ENCODE measurements at places on chromosomes 11 and 22.

DNA sequence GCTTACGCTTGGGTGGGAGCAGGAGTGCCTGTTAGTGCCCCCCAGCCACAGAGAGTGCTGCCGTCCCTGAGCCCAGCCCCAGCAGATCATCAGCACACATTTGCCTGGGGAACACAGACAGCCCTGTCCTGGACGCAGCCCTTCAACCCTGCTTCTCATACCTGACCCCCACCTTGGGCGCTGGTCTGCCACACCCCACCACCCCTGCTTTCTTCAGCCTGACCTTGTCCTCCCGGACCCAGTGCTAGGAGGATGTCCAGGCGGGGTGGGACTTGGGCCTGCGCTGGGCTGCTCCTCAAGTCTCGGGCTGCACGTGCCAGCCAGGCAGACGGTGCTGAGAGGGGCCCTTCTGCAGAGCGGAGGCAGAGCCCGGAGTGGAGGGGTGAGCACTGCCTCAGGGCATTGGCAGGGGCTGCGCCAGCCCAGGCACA, 119.2 kb downstream of the KCNQ1OT1 start:
- no peak for DNase-seq

- DNase-seq, result no peak
These were observed 65.3 kb downstream of the WNT11 start for GRCh38 chr11:76140912-76141574.

- no peak for DNase-seq
These were observed 199.3 kb downstream of the TBC1D22A start for GRCh38 chr22:46961591-46962295.

DNA sequence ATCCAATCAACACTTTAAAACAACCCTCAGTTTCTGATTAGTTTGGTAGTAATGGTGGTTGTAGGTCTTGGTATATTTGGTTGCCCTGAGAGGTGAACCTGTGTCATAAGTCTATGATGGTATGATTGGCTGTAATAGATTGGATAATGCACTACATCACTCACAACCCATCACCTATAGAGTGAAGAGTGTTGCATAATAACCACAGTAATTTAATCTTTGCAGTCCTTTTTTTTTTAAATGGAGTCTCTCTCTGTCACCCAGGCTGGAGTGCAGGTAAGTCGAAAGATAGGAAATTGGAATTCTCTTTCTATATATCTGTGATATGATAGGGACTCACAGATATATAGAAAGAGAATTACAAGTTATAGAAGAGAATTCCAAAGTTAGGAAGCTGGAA, 133.4 kb upstream of the PGR start:
- no peak for DNase-seq

GRCh38 chr11:69640260-69640994, 529 bp upstream of the CCND1 start:
- no peak for DNase-seq

DNA sequence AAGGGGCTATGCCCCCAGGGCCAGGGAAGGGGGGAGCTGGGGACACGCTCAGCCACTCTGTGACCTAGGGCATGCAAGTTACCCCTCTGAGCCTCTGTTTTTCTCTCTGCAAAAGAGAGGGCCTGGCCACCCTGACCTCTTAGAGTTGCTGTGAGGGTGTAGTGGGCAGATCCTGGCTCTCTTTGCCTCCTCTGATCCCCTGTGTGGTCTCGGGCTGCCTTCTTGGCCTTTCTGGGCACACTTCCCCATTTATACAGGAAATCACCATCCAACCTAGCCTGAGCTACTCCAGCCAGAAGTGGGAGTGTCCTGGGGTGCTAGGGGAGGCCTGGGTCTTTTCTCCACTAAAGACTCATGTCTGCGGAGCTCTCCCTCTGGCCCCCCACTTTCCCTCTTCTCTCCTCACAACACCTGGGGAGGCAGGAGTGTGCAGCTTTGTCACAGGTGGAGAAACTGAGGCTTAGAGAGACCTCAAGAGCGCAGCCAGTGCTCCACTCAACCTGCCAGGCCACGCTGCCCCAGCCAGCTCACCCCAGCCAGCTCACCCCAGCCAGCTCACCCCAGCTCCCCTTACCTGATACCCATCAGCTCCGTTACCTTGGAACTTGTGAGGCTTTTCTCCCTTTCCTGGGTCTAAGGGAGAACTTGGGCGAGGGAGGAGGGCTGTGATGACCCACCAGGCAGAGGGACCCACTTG, 1.4 kb downstream of the AIFM3 start:
- no peak for DNase-seq

- DNase-seq, result no peak
These were observed 2.0 kb downstream of the CFL1 start for GRCh38 chr11:65855927-65856363.

DNA sequence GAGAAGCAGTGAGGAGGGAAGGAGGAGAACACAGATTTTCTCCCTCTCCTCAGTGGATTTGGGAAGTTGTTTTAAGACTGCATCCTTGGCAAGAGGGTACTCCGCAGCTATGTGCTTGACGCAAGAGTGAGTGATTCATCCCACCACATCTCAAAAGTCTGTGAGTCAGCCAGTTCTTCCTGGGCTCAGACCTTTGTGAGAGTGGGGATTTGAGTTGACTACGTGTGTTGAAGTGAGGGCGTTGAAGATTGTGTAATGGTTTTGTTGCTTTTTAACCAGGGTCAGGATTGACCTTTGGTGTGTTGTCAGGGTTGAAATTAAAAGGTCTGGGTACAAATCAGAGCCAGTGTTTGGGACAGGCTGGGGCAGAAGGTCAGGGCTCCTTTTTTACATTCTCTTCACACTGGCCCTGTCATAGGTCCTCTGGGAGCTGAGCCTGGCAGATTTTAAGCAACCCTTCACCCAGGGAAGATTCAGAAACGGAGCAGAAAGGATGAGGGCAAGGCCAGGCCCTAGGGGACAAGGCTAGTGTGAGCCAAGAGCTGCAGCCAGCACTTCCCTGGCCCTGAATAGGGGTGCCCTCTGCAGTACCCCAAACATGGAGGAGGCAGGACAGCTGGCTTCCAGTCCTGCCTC, 4.2 kb upstream of the C11orf86 start:
- DNase-seq, result peak; percentile 82

DNA sequence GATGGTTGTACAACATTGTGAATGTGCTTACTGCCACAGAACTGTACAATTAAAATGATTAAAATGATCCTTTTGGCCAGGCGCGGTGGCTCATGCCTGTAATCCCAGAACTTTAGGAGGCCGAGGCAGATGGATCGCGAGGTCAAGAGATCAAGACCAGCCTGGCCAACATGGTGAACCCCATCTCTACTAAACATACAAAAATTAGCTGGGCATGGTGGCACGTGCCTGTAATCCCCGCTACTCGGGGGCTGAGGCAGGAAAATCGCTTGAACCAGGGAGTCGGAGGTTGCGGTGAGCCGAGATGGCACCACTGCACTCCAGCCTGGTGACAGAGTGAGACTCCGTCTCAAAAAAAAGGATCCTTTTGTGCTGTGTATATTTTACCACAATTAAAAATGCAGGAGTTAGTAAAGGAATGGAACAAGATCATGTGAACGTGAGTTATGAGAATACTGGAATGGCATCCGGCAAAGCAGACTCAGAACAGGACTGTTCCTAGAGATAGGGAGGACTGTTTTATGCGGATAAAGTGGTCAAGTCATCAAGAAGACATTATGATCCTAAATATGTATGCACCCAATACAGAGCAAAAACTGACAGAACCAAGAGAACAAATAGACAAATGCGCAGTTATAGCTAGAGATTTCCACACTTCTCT, 58.0 kb upstream of the CLDN5 start:
- DNase-seq, result no peak

DNA sequence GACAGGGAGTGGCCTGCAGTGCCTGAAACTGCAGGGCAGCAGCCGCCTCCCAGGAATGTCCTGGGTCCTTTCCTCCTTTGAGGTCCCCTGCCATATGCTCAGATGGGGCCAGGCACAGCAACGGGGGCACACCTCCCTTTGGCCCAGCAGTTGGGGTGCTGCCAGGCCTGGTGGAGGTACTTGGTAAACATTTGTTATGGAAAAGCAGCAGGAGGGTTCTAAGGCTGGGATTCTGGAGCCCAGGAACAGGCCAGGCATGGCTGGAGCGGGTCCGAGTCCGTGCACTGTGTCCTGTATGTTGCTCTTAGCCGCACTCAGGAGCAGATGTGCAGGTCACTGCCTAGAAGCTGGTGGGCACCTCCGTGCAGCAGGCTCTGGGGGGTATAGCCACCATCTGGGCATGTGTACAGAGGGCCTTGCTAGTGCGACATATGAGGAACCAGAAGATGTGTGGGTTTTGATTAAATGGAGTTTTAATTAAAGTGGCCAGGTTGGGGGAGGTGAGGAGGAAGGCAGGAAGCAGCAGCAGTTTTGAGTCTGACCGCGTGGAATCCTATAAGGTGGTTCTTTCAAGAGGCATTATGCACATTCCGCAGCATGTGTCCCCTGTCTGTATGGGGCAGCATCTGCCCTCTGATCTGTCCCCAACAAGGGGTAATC, 1.5 kb downstream of the ADORA2A start:
- no peak for DNase-seq

DNA sequence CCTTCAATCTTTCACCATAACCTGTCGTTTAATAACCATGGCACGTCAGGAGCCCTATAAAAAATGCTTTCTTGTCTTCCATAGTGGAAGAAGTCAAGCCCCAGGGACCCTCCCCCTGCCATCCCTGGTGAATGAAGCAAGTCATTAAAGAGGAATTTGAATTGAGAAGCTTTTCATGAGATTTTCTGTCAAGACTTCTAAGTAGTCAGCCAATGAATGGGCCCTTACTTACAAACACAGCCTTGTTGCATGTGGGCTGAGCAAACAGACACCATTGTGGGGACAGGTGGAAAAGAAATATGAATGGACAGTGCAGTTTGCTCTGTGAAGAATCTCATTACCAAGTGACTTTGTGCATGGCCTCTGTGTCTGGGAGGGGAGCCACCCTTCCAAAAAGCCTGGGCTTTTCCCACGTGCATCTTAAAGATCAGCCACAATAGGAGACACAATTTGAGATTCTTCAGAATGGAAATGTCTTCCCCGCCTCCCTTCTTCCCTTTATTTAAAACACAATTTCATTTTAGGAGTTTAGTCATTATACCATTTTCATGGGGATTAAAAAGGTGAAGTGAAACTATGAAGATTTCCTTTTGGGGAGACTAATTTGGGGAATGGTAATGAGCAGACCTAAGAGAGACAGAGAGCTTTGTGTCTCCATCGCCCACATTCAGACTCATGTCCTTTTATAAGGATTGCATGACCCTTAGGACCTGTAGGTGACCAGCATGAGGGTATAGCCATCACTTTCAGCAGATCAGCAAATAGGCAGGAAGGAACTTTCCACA, 152.0 kb downstream of the LRRC4C start:
- no peak for DNase-seq

DNA sequence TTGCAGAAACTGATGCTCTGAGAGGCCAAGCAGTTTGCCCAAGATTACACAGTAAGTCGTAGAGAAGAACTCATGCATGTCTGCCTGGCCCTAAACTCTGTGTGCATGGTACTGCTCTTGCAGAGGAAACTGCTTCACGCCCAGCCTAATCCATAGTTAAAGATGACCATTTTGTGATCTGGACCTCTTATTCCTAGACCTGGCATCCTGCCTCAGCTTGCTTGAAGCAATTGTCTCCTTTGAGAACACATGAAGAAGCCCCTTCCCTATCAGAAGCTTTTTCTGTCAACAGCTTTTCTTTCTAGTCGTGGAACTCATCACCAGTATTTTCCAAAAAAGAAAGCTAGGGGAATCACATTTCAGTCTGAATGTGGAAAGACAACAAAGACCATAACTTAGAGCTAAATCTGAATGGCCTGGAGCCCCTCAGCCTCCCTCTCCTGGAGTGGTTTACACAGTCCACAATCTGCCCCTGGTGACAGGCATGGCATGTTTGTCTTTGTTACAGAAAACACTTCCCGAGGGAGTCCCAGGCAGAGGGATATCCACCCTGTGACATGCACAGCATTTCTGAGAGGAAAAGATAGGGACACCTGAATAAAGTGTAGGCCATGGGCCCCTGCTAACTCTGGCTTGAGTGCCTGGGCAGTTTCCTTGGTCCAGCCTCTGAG, 2.9 kb upstream of the FZD4 start:
- DNase-seq, result no peak

- DNase-seq, result no peak
These were observed 9.5 kb downstream of the TPST2 start for GRCh38 chr22:26580240-26580962.

DNA sequence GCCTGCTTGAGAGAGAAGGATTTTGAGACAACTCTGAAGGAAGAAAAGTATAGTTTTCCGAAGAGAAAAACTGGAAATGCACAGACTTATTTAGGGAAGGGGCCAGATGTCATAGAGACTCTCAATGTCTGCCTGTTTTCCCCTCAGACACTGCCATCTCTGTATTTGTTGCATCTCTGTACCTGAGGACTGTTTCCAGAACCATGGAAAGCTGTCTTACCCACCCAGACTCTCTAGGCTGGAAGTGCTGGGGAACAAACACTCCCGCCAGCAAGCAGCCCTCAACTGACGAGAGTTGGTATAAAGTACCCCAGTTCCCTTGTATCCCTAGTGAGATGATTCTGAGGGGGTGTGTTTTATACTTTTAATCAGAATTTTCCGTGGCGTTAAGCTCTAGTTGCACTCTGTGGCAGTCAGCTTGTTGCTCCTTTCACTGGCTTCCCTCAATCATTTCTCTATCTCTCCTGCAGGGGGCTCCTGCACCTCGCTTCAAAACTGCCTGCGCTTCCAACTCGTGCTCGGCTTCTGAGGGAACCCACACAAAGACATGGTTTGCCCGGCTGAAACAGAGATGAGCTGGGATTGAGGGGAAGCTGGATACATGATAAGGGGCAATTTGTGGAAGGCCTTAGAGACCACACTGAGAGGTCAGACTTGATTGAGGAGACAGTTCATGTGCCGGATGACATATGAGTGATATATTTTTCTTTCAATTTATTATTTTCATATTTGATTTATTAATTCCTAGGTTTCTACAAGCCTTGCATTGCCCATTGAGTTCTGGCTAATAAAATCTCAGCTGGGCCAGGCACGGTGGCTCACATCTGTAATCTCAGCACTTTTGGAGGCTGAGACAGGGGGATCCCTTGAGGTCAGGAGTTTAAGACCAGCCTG, 36.9 kb upstream of the CLPB start:
- peak; percentile 79 for DNase-seq

DNA sequence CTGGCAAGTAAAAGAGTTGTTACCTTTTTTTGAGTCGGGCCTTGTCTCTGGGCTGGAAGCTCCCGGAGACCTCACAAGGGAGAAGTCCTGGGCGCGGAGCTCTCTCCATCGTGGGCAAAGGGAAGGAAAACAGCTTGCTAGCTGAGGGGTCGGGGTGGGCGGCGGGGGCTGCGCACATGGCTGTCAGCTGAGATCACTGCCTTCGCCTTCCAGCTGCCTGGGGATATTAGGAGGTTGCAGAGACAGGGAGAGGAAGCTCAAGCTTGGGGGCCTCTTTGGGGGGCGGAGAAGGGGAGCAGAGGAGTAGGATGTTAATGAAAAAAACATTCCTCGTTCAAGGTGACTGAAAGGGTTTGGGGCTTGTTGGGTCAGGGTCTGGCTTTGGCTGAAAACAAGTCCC, 49.2 kb upstream of the ALX4 start:
- DNase-seq, result no peak

GRCh38 chr11:9838961-9839360, 175.1 kb downstream of the SWAP70 start:
- DNase-seq, result peak; percentile 13

- DNase-seq, result no peak
These were observed 20.6 kb upstream of the EIF3M start for GRCh38 chr11:32562839-32563599.

Measured in activated CD4-positive, alpha-beta T cell treated with anti-CD3 and anti-CD28 coated beads, Interleukin-10, Interleukin-2, amounts not matched to agents 100 ng/mL and 50 ng/mL, durations not matched to agents 16 hours and 8 hours (primary cell).